ENCODE measurements at places on chromosomes 6 and 20. TPM values are rescaled to one million over a fixed set of nuclear protein-coding genes. Genes with fewer than 3 reads are reported as not detected.

The APMAP gene
- polyA plus RNA-seq: 92.2 TPM

The SYTL3 gene
- 3.4 TPM for polyA plus RNA-seq

The KIAA0408 gene
- 4.4 TPM for polyA plus RNA-seq

GRCh38 chr20:62025394-62025793, 40.3 kb downstream of the TAF4 start:
- DNase-seq: no peak

The LAMA5 gene
- 119 TPM for polyA plus RNA-seq
